ENCODE measurements at places on chromosomes 12 and 14.

- peak; percentile 37 for DNase-seq
Observed at GRCh38 chr12:14691560-14691959, 4.8 kb downstream of the GUCY2C start.

GRCh38 chr12:57496822-57497221, 9.0 kb downstream of the MARS1 start:
- no peak for DNase-seq

DNA sequence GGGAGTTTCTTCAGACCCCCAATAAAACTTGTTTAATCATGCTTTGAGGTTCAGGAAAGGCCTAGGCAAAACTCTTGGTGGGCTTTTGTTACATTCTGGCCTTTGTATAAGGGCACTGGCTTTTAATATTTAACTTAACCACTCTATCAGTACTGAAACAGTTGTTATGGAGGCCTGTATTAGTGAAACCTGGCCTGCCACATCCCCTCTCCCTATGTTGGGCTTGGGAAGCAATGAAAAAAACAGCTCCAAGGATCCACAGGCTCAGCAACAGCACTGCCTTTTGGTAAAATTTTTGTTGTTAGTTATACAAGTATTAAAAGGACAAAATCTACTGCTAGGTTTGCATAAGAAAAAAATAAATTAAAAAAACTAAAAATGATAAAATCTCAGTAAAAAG, 10.7 kb downstream of the SOAT2 start:
- DNase-seq: no peak

DNA sequence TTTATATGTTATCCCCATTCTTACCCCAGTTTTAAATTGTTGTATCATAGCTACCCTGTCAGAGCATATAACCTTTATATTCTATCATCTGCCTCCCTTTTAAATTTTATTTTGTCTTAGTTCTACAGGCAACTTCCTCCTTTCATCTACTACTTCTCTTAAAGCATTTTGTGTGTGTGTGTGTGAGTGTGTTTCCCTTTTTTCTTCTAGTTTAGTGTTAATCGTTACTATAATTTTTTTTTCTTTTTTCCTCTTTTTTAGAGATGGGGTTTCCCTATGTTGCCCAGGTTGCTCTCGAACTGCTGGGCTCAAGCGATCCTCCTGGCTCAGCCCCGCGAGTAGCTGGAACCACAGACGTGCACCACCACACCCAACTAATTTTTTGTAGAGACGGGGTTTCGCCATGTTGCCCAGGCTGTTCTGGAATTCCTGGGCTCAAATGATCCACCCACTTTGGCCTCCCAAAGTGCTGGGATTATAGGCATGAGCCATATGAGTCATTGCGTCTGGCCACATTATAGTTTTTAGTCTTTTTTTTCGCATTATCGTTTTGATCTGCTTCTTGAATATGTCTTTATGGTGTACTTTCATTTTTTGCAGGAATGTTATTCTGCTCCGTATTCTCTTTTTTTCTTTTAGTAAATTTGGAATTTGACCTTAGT, 33.1 kb upstream of the FBXO34 start:
- no peak for DNase-seq

GRCh38 chr12:53564278-53564677, 57.0 kb upstream of the NPFF start:
- no peak for DNase-seq

- DNase-seq: no peak
Observed at GRCh38 chr14:27026097-27026496, 428.3 kb upstream of the NOVA1 start.

DNA sequence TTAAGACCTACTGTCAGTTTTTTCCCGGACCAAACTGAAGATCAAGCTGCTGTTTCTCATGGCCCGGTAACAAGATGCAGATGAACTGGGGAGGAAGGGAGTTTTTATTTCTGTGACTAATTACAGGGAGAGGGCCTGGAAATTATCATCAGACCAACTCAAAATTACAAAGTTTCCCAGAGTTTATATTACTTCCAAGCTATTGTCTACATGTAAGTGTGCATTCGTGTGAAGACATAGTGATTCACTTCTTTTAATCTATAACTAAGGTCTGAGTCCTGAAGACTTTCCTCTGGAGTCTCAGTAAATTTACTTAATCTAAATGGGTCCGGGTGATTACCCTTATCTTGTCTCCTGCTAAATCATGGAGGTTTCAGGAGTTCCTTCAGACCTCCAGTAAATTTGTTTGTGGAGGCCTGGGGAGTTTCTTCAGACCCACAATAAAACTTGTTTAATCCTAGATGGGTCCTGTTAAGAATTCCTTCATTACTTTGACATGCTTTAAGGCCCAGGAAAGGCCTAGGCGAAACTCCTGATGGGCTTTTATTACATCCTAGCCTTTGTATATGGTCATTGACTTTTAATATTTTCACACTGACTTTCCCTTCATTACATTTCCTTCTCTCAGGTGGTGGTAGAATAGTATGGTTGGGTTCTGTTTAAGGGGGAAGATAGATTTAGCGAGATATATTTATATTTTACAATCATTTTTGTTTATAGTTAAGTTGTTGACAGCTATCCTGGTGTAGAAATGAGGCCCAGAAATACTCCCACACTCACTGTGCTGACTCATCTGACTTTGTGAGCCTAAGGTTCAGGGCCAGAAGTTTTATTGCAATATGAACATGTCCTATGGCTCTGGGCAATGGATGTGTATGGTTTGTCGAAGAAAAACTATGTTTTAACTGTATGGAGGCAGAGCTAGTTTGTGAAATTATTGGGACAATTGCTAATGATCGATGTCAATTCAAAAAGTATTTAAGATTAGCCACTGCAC, 627.0 kb upstream of the FBXO33 start:
- no peak for DNase-seq

DNA sequence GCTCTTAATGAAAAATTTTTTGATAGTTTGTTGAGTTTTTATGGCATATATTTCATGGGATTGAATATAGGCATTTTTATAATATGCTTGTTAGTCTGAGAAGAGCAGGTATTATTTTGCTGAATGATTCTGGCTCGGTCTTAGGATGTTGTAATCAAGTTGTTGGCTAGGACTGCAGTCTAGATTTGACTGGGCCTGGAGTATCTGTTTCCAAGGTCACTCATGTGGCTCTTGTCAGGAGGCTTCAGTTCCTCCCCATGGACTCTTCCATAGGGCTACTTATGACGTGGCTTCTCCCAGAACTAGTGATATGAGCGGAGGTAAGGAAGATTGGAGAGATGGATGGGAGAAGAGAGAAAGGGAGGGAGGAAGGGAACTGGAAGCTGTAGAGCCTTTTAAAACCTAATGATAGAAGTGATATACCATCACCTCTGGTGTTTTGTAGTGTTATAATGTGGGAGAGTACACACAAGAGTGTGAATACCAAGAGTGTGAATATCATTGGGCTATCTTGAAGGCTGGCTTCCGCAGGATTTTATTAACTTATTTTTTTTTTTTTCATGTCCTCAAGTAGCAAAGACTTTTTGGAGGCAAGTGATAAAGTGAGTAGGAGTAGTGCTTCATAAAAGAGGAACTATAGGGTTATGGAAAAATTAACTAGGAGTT, 4.4 kb downstream of the MNAT1 start:
- DNase-seq: no peak

- DNase-seq: peak; percentile 76
Observed at GRCh38 chr14:24315807-24316596, 4.7 kb downstream of the LTB4R start.

GRCh38 chr12:124686370-124687173, 119.2 kb upstream of the NCOR2 start:
- no peak for DNase-seq

GRCh38 chr14:50612806-50613205, 52.9 kb downstream of the ATL1 start:
- DNase-seq: no peak

DNA sequence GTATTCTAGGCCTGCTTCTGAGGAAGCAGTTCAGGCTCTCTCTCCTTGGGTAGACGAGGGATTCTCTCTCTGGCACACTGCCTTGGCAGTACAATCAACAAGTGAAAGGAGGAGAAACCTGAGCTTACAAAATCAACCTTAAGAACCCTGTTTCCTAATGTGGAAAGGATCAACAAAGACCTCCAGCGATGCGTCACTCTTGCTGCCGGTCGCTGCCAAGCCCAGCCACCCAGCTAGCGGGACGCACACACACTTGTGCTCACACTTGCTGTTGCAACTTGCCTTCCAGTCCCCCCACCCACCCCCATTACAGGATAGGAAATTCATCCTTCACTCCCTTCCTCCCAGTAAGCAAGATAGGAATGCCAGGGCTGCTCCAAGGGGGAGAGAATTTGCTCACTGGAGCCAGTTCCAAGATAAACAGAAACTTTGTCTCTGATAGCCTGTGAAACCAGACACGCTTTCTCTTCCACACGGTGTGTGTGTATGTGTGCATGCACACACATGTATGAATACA, 144.3 kb downstream of the BCL11B start:
- no peak for DNase-seq

DNA sequence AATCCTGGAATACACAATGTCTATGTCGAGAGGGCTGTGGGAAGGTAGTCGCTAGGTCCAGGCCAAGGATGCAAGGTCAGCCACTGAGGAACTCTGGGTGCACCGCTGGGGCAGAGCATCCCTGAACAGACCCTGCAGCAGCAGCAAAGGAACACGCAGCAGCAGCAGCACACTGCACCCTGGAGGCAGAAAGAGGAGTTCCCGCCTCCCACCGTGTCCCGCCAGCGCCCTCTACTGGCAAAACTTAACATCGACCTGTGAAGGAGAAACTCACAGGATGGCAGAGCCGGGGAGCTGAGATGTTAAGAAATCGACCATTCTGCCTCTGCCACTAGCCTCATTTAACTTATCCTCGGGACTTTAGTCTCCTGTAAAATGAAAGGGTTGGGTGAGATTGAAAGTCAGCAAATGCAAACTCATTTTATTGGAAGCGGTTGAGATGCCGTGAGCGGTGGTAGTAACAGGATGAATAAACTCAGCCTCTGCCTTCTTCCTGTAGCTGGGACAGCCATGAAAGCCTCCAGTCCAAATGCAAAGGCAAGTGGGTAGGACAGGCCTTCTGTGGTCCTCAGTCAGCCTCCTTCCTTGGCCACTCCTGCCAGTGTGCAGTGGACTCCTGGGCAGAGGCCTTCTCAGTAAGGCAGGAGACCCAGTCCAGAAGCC, 45.6 kb downstream of the STAB2 start:
- DNase-seq: no peak

DNA sequence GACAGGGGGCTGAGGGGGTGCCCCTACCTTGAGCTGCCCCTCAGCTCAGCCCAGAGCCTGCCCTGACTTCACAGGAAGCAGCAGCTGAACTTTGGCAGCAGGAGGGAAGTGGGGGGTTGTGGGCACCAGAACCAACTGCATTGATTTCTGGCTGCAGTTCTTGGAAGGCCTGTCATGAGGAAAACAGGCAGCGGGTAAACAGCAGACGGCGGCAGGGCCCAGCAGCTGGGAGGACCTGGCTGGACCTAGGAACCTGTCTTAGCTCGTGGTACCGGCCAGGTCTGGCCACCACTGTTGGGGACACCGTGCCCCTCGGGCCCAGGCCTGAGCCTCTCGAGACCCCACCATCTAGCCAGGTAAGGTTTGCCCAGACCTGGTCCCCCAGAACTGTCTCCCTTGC, 154.2 kb upstream of the MYL2 start:
- DNase-seq: no peak

- DNase-seq: no peak
Observed at GRCh38 chr14:34177466-34177865, 226.6 kb upstream of the EGLN3 start.

GRCh38 chr14:74019408-74020137, 424 bp downstream of the BBOF1 start:
- no peak for DNase-seq

DNA sequence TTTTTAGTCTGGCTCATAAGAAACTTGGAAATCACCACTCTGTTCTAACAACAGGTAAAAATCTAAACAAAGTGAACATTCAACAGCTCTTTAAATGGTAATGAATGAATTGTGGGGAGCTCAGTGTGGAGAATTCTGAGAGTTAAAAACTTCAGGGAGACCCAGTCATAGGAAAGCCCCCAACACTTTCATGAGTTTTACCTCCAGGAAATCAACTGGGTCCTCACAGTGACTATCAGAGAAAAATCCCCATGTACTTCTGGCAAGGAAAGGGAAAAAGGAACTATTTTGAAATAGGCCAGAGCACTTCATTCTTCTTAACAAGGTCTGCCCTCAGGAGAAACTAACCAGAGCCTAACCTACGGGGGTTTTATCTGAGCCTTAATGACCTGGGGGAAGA, 134.7 kb downstream of the CMAS start:
- no peak for DNase-seq

DNA sequence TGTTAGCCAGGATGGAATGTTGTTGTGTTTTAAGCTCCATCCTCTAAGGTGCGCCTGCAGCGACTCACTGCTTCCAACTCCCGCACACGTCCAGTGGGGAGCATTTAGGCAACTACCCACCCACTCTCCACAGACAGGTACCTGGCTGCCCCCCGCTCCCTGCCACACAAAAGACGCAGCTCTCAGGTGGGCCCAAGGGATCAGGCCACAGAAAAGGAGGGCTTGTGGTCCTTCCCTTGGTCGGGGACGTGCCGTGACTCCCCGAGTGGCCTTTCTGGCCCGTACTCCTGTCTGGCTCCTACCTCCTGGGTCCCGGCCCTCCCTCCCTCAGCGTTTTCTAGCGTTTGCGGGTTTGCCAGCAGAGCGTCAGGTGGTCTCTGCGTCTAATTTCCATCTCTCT, 16.2 kb downstream of the TEDC1 start:
- DNase-seq: no peak

DNA sequence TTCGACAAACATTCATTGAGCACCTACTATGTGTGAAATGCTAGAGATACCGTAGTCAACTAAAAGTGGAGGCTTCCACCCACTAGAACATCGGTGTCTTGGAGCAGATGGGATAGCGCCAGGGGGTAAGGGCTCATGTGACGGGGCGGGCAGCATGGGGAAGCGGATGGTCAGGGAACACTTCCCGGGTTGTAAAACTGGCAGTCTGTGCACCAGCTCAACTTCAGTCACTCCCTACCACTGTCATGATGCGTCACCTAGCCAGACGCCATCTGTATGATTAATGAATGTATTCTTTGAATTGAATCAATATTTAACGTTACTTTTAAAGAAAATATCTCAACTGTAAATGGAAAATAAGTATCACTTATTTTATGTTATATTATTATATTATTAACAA, 93.5 kb downstream of the PIWIL1 start:
- no peak for DNase-seq

GRCh38 chr12:88595697-88596096, 15.4 kb upstream of the KITLG start:
- no peak for DNase-seq

DNA sequence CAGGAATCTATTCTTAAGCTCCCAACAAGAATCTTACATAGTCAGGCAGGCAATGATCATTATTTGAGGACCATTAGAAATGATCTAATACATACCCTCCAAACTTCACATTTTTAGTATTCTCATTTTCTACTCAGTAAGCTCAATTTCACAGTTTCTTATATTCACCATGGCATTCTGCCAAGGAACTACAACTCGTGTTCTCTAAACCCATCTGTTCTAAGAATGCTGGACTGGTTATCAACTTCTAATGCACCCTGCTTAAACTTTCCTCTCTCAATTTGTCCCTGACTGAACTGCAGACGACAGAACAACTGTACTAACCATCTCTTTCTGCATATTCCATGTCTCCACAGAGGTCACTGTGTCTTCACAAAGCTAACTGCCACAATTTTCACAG, 58.6 kb downstream of the GXYLT1 start:
- no peak for DNase-seq

GRCh38 chr14:102182936-102183619, 43.4 kb downstream of the WDR20 start:
- DNase-seq: no peak

Data from left ventricle myocardium superior (tissue), 1 donor.